H1 (cell line): ENCODE measurements at places on chromosomes 7 and 10. TPM values are rescaled to one million over a fixed set of nuclear protein-coding genes. Genes with fewer than 3 reads are reported as not detected.

DNA sequence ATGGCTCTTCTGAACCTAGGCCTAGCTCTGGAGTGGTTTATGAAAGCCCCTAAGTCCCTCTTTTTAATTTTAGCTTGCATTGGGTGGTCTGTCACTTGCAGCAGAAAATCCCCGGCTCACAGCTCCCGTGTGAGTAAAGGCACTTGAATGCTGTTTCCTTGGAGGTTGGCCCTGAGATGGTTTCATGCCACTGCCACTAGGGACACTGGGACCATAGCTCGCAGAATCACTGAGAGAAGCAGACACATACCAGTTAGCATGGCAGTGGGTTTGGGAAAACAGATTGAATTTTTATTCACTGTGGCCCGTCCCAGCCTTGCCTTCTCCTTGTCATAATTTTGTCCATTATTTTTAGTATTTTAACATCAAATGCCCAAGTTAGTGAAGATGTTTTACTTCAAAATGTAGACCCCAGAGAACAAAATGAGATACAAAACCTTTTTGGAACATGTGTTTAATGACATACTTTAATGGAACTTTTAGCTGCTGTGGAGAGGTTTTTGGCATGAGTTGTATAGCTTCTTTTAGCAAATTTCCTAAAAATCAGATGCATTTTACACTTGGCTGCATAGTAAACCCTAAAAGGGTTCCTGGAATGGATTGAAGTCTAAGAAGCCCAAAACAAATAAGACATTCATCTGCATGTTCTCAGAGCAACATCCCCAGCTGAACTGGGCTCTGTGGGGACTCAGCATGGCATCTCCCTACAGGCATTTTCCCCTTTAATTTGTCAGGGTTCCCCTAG, 259.7 kb upstream of the PITRM1 start:
- no peaks in the 10 kb centered on the region for H3K36me3 ChIP-seq
- H3K27ac ChIP-seq: no peak overlapping the region
- no peak for DNase-seq
- no peak overlapping the region for H3K4me3 ChIP-seq
- H3K4me1 ChIP-seq: no peaks in the 10 kb centered on the region

DNA sequence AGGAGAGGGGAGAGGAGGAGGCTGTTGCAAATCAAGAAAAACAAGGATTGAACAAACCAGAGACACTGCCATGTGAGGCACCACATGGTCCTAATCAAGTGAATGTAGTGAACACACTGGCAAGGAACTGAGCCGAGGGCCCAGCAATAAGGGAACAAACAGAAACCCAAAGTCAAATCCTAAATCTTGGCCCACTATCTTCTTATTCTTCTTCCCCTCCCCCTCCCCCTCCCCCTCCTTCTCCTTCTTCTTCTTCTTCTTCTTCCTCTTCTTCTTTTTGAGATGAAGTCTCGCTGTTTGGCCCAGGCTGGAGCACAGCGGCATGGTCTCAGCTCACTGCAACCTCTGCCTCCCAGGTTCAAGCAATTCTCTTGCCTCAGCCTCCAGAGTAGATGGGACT, 24.0 kb downstream of the KIAA1549 start:
- peaks cover 5% of the 10 kb centered on the region; the same call in 1 of the 2 replicates for H3K4me1 ChIP-seq
- H3K4me3 ChIP-seq: no peak overlapping the region
- H3K36me3 ChIP-seq: no peaks in the 10 kb centered on the region
- DNase-seq: no peak
- H3K27ac ChIP-seq: no peak overlapping the region

- peaks cover 4% of the 10 kb centered on the region for H3K4me1 ChIP-seq
- no peaks in the 10 kb centered on the region for H3K36me3 ChIP-seq
Observed at GRCh38 chr7:74584160-74584954, 73.2 kb upstream of the GTF2I start.

GRCh38 chr10:80187060-80187459, 18.3 kb downstream of the ANXA11 start:
- H3K27me3 ChIP-seq: no peaks in the 10 kb centered on the region
- no peak overlapping the region for H3K4me3 ChIP-seq
- H3K4me1 ChIP-seq: no peaks in the 10 kb centered on the region

- no peak for DNase-seq
- H3K27ac ChIP-seq: no peak overlapping the region
- peaks cover 32% of the 10 kb centered on the region for H3K36me3 ChIP-seq
- no peaks in the 10 kb centered on the region for H3K27me3 ChIP-seq
- H3K4me3 ChIP-seq: no peak overlapping the region
- H3K4me1 ChIP-seq: no peaks in the 10 kb centered on the region; the same call in 1 of the 2 replicates
Observed at GRCh38 chr7:155766966-155767916, 45.0 kb downstream of the SHH start.

GRCh38 chr10:68831961-68832455, 4.7 kb downstream of the STOX1 start:
- H3K4me1 ChIP-seq: no peaks in the 10 kb centered on the region
- no peaks in the 10 kb centered on the region for H3K36me3 ChIP-seq

- no peak for DNase-seq
- no peak overlapping the region for H3K4me3 ChIP-seq
- H3K36me3 ChIP-seq: peaks cover 3% of the 10 kb centered on the region; the same call in 1 of the 2 replicates
- H3K4me1 ChIP-seq: peaks cover 6% of the 10 kb centered on the region; the same call in 1 of the 2 replicates
Observed at GRCh38 chr7:138021889-138022288, 20.0 kb upstream of the CREB3L2 start.

DNA sequence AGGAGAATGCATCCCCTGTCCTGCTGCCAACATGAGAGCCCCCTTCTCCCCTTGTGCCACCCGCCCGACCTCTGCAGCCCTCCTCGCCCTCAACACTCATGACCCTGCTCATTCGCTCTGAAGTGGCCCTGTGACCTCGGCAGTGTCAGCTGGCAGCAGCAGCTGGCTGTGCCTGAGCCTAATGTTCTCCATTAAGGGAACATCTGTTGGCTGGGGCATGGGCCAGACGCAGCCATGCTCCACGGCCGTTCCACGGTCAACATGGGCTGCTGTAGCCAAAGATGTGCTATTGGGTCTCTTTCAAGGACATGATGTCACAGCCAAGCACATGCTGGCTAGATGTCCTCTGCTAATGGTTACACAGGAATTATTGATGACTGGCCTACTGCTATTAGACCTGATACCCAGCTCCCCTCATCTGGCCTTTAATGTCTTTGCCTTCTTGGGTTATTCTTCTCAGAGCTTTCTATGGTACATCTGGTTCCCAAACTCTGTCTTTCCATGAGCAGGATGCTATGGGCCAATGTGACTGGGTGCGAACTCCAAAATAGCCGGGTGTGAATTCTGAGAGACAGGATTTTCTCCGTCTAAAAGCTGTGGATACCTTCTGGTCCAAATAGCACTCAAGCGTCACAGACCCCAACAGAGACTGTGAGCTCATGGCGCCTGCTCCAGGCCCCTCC, 22.4 kb downstream of the ADCYAP1R1 start:
- no peaks in the 10 kb centered on the region for H3K4me1 ChIP-seq
- H3K27ac ChIP-seq: no peak overlapping the region
- no peak overlapping the region for H3K4me3 ChIP-seq
- DNase-seq: no peak

- DNase-seq: no peak
- no peak overlapping the region for H3K4me3 ChIP-seq
- H3K4me1 ChIP-seq: no peaks in the 10 kb centered on the region
- peaks cover 23% of the 10 kb centered on the region; the same call in 1 of the 2 replicates for H3K36me3 ChIP-seq
- H3K27me3 ChIP-seq: no peaks in the 10 kb centered on the region
Observed at GRCh38 chr7:106257752-106258151, 27.0 kb downstream of the NAMPT start.

DNA sequence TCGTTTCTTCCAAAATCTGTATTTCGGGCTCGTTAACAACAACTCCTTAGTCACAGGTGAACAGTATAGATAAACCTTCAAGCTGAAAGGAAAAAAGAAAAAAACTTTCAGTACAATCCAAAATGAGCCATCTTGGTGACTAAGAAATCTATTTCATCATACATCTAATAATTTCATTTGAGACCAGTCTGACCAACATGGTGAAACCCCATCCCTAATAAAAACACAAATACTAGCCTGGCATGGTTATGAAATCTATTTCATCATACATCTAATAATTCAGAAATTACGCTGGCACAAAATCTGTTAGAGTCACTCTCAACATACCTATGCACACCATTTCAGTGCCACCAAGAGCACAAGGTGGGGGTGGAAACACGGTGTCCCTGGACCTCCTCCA, 8.8 kb downstream of the DCLRE1C start:
- no peak overlapping the region for H3K27ac ChIP-seq
- no peaks in the 10 kb centered on the region for H3K4me1 ChIP-seq
- H3K36me3 ChIP-seq: peaks cover 7% of the 10 kb centered on the region; the same call in 1 of the 2 replicates
- no peak overlapping the region for H3K4me3 ChIP-seq
- DNase-seq: no peak

- no peaks in the 10 kb centered on the region for H3K36me3 ChIP-seq
- no peaks in the 10 kb centered on the region for H3K4me1 ChIP-seq
Observed at GRCh38 chr7:15954671-15955354, 268.3 kb upstream of the MEOX2 start.

GRCh38 chr7:136133551-136133950, 156.4 kb upstream of the MTPN start:
- no peaks in the 10 kb centered on the region for H3K36me3 ChIP-seq
- H3K27me3 ChIP-seq: no peaks in the 10 kb centered on the region
- H3K4me1 ChIP-seq: no peaks in the 10 kb centered on the region; the same call in 1 of the 2 replicates
- H3K27ac ChIP-seq: no peak overlapping the region
- no peak for DNase-seq
- H3K4me3 ChIP-seq: no peak overlapping the region

GRCh38 chr7:128703609-128704241, 31.6 kb downstream of the GARIN1A start:
- H3K27me3 ChIP-seq: no peaks in the 10 kb centered on the region
- no peak overlapping the region for H3K27ac ChIP-seq
- no peaks in the 10 kb centered on the region for H3K36me3 ChIP-seq
- H3K4me1 ChIP-seq: peaks cover 16% of the 10 kb centered on the region

- H3K4me1 ChIP-seq: peaks cover 14% of the 10 kb centered on the region
- H3K27ac ChIP-seq: no peak overlapping the region
- H3K36me3 ChIP-seq: no peaks in the 10 kb centered on the region
- peak overlapping the region; percentile 60 for H3K4me3 ChIP-seq
- peak; percentile 56 for DNase-seq
- H3K27me3 ChIP-seq: peaks cover 23% of the 10 kb centered on the region
Observed at GRCh38 chr7:24978843-24979469, 1.0 kb downstream of the OSBPL3 start.

- H3K4me1 ChIP-seq: no peaks in the 10 kb centered on the region
- H3K4me3 ChIP-seq: no peak overlapping the region
- no peak overlapping the region for H3K27ac ChIP-seq
- H3K36me3 ChIP-seq: no peaks in the 10 kb centered on the region
- H3K27me3 ChIP-seq: no peaks in the 10 kb centered on the region
Observed at GRCh38 chr7:32059289-32060011, 10.8 kb downstream of the PDE1C start.

- H3K36me3 ChIP-seq: no peaks in the 10 kb centered on the region
- H3K4me1 ChIP-seq: no peaks in the 10 kb centered on the region
- no peaks in the 10 kb centered on the region for H3K27me3 ChIP-seq
- no peak overlapping the region for H3K27ac ChIP-seq
- no peak overlapping the region for H3K4me3 ChIP-seq
Observed at GRCh38 chr10:10132009-10132408, 885.7 kb upstream of the CELF2 start.

DNA sequence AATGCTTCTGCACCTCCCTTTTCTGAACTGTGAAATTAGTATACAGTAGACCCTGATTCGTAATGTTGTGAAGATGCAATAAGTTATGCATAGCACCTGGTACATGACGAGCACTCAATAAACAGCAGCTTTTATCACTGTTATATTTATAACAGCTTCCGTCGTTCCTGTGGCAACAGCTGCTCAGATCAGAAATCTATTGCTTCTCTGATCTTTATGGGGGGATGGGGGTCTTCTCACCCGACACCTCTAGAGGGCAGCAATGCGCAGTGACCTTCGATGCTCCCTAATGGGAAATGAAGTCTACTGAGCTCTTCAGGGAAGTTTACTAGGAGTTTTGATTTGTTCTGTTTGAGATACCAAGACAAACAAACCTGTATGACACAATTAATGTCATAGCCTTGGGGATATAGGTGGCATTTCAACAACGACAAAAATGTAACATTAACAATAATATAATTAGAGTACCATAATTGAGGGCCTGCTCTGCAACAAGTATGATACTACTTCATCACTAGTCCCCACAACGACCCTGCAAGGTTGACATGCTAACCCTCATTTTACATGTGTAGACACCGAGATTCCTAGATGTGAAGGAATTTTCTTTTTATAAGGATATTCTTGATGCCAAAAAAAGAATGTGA, 289.6 kb downstream of the SFMBT2 start:
- no peak overlapping the region for H3K4me3 ChIP-seq
- H3K27me3 ChIP-seq: no peaks in the 10 kb centered on the region
- H3K36me3 ChIP-seq: no peaks in the 10 kb centered on the region
- no peaks in the 10 kb centered on the region for H3K4me1 ChIP-seq
- DNase-seq: peak; percentile 85
- H3K27ac ChIP-seq: no peak overlapping the region

DNA sequence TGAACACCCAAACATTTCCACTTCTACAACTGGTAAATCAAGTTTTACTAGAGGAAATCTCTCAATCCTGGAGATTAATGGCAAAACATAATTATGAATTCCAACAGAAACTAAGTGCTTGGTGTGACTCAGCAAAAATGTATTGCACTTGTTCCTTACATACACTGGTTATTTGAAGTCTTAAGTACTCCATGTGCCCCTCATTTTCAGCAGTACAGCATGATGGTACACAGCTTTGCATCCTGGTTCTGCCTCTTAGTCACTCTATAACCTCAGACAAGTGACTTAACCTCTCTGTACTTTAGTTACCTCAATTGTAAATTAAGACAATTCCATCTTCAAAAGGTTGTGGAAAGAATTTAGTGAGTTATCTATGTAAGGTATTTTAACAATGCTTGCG, 12.9 kb downstream of the SLC16A12 start:
- H3K27me3 ChIP-seq: no peaks in the 10 kb centered on the region
- H3K36me3 ChIP-seq: no peaks in the 10 kb centered on the region
- H3K4me3 ChIP-seq: no peak overlapping the region
- H3K27ac ChIP-seq: no peak overlapping the region
- no peak for DNase-seq
- no peaks in the 10 kb centered on the region for H3K4me1 ChIP-seq

DNA sequence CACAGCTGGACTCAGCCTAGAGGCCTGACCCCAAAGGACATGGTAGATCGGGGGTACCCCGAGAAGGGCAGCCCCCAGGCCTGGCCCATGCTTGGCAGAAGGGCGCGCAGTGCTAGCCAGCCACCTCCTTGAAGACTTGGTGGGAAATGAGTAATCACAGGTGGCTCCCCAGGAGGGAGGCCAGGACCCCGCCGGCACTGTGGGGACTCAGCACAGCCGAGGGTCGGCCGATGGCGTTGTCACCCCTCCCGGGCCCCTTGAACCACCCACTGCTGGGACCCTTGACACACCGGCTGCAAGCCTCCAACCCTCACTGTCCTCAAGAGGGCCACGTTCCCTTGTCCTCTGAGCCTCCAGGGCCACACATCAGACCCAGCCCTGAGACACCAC, 27.7 kb downstream of the ADGRA1 start:
- no peak overlapping the region for H3K4me3 ChIP-seq
- no peaks in the 10 kb centered on the region for H3K27me3 ChIP-seq
- H3K4me1 ChIP-seq: 0 out of 2 replicates have a peak, but pooled peaks cover 3% of the 10 kb centered on the region
- H3K36me3 ChIP-seq: no peaks in the 10 kb centered on the region

Gene CAV1
- total RNA-seq: 21.8 and 22.8 TPM in 2 replicates

Gene PDZD7
- 0.88 and 1.1 TPM in 2 replicates for total RNA-seq

Gene DRGX
- not detected in 2 replicates for total RNA-seq

Gene SNCG
- 4.4 and 4.8 TPM in 2 replicates for total RNA-seq

Gene PVRIG
- total RNA-seq: not detected in 2 replicates

Gene TAF3
- 10.7 and 11.2 TPM in 2 replicates for total RNA-seq

Gene LIPJ
- not detected in 2 replicates for total RNA-seq

Gene NUP205
- total RNA-seq: 199 and 216 TPM in 2 replicates

Gene GSAP
- total RNA-seq: 0.93 and 0.94 TPM in 2 replicates

Gene FXYD4
- not detected in 2 replicates for total RNA-seq

Gene PKD2L1
- 0.17 and 0.20 TPM in 2 replicates for total RNA-seq

Gene ARHGEF5
- 32.7 and 34.6 TPM in 2 replicates for total RNA-seq

Gene ARHGEF35
- total RNA-seq: 11.8 and 14.2 TPM in 2 replicates

Gene PAPSS2
- 20.2 and 23.8 TPM in 2 replicates for total RNA-seq

Gene AKR1C2
- 1.0 and 1.2 TPM in 2 replicates for total RNA-seq

Gene SLC18A2
- 6.7 and 7.0 TPM in 2 replicates for total RNA-seq

Gene CLRN3
- total RNA-seq: not detected in 2 replicates
